ENCODE measurements at places on chromosomes 7 and 10. TPM values are rescaled to one million over a fixed set of nuclear protein-coding genes. Genes with fewer than 3 reads are reported as not detected.

GRCh38 chr10:21681156-21681555, 147.1 kb downstream of the MLLT10 start:
- no peaks in the 10 kb centered on the region for H3K36me3 ChIP-seq
- H3K27ac ChIP-seq, result no peak overlapping the region
- no peaks in the 10 kb centered on the region for H3K27me3 ChIP-seq
- DNase-seq, result no peak

DNA sequence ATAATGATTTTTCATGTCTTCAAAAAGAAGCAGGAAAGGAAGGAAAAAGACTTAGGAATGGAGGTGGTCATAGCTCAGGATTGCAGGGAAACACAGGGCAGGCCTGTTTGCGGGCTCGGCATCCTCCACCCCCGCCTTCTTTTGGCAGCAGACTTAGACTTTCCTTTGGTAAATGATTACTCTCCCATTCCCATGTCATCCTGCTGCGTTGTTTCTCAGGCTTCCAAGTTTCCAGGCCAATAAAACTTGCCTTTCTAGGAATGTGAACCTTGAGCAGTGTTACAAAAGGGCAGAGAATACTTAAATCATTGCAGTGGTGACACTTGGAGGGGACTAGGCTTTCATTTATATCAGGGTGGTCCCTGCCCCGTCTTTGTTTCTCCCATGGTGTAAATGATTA, 34.0 kb upstream of the DGKB start:
- peak; percentile 39 for DNase-seq
- H3K27ac ChIP-seq, result no peak overlapping the region
- no peaks in the 10 kb centered on the region for H3K27me3 ChIP-seq
- no peaks in the 10 kb centered on the region for H3K36me3 ChIP-seq

UCN3 gene
- total RNA-seq, result not detected

GRCh38 chr7:95026421-95027072, 119.2 kb downstream of the PPP1R9A start:
- H3K36me3 ChIP-seq, result no peaks in the 10 kb centered on the region
- DNase-seq, result no peak
- H3K27me3 ChIP-seq, result no peaks in the 10 kb centered on the region
- no peak overlapping the region for H3K4me3 ChIP-seq

- H3K27ac ChIP-seq, result no peak overlapping the region
- no peak overlapping the region for H3K4me3 ChIP-seq
- no peaks in the 10 kb centered on the region for H3K36me3 ChIP-seq
- H3K27me3 ChIP-seq, result no peaks in the 10 kb centered on the region
Measured at GRCh38 chr7:72317341-72317740, 94.8 kb downstream of the CALN1 start.

- DNase-seq, result no peak
- no peaks in the 10 kb centered on the region for H3K4me1 ChIP-seq
- no peak overlapping the region for H3K4me3 ChIP-seq
Measured at GRCh38 chr10:1957057-1957456, 219.7 kb upstream of the ADARB2 start.

RAB19 gene
- 3.8 TPM for total RNA-seq

- H3K27me3 ChIP-seq, result no peaks in the 10 kb centered on the region
- DNase-seq, result no peak
Measured at GRCh38 chr7:40645197-40645596, 510.4 kb downstream of the SUGCT start.

IPMK gene
- 18.3 TPM for total RNA-seq

GRCh38 chr10:89163265-89163995, 43.7 kb downstream of the CH25H start:
- no peaks in the 10 kb centered on the region for H3K36me3 ChIP-seq
- DNase-seq, result no peak
- H3K27me3 ChIP-seq, result no peaks in the 10 kb centered on the region
- H3K27ac ChIP-seq, result no peak overlapping the region
- H3K4me1 ChIP-seq, result no peaks in the 10 kb centered on the region

DNA sequence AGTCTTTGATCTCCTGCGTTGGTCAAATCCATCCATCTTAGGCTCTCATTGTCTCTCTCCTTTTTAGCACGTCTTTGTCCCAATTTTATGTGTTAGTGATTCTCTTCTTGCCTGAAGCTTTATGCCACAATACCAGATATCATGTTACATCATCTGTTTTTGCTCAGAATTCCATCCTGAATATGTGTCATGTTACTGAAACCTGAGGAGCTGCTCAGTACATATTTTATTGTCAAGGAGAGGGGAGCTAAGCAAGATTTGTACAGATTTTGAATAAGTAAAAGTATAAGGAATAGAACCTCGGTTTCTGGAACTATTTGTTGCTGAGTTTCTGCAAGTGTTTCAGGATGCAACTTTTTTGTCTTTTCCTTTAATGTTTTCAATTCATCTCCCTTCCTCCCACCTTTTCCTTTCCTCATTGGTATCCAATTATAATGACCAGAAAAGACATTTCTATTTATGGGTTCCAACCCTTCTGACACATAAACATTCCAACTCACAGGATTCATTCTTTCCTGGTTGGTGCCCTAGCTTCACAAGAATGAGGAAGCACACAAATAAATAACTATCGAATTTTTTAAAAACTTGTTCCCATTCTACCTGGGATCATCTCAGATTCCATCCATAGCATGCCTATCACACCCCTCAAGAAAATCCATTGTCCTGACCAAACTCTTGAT, 291.8 kb downstream of the CRPPA start:
- no peak overlapping the region for H3K4me3 ChIP-seq
- H3K27ac ChIP-seq, result peak overlapping the region; percentile 3
- H3K4me1 ChIP-seq, result 0 out of 2 replicates have a peak, but pooled peaks cover 2% of the 10 kb centered on the region
- H3K36me3 ChIP-seq, result no peaks in the 10 kb centered on the region
- no peak for DNase-seq
- no peaks in the 10 kb centered on the region for H3K27me3 ChIP-seq

DNA sequence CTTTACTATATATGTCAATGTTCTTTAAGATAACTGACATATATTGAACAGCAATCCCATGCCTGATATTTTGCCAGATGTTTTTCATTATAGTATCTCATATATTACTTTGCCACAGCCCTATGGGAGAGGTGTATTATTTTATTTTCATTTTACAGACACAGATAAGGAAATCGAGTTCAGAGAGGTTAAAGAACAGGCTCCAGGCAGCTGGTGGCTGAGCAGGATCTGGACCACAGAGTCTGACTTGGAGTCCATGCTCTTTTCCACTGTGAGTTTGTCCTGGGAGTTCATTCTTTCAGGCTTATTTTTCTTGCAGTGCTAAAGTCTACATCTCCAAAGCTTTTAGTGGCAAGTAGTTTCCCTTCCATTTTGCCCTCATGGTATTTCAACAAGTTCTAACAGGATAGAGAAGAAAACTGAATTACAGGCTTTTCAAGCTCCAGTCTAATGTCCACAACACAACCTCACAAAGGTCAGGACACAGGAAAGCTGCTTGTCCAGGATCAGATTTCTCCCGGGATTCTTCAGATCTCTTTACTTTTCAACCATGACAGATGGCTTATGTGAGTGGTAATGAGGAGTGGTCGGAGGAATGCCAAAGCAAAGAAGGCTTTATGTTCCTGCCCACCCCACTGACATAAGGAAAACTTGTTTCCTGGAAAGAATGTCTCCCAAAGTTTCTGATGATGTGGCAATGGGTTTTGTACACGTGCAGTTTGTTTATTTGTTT, 13.1 kb upstream of the SLC35B4 start:
- DNase-seq, result no peak
- H3K27me3 ChIP-seq, result no peaks in the 10 kb centered on the region
- no peak overlapping the region for H3K27ac ChIP-seq
- no peaks in the 10 kb centered on the region for H3K4me1 ChIP-seq
- H3K36me3 ChIP-seq, result no peaks in the 10 kb centered on the region

- DNase-seq, result no peak
- H3K27ac ChIP-seq, result no peak overlapping the region
- H3K36me3 ChIP-seq, result no peaks in the 10 kb centered on the region
- H3K4me1 ChIP-seq, result no peaks in the 10 kb centered on the region
- no peaks in the 10 kb centered on the region for H3K27me3 ChIP-seq
- no peak overlapping the region for H3K4me3 ChIP-seq
Measured at GRCh38 chr7:72057796-72058195, 354.3 kb downstream of the CALN1 start.

DNA sequence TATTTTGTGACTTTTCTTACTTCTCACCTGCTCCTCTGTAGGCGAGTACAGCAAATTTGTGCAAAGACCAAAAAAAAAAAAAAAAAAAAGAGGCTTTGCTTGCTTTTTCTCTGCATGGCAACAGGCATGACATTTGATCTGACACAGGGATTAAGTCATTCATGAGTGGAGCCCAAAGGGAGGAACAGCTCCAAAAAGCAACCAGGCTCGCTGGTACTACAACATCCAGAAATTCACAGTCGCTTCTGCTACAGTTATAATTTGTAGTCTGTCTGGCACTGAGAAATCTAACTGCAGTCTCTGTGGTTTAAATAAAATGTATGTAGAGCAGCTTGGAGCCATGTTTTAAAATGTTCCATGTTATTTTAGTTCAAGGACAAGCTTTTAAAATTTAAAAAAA, 31.7 kb downstream of the MKX start:
- no peaks in the 10 kb centered on the region for H3K36me3 ChIP-seq
- H3K4me3 ChIP-seq, result no peak overlapping the region
- H3K27ac ChIP-seq, result no peak overlapping the region
- no peaks in the 10 kb centered on the region for H3K4me1 ChIP-seq

DNA sequence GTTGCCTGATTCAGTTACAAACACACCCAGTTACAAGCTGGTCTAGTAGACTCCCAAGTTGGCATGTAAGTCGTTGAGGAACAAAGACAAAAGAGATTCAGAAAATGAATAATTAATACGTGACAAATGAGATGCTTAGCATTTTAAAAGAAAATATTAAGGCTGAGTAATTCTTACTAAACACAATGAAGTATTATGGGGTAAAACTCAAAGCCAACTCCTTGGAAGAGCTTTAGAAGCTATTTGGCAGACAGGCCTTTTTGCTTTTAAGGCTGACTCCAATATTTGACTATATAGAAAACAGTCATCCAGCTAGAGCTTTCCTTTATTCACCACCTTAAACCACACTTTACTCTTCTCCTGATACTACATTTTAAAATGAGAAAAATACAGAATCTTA, 5.4 kb downstream of the TRDMT1 start:
- H3K27ac ChIP-seq, result no peak overlapping the region
- no peaks in the 10 kb centered on the region for H3K36me3 ChIP-seq
- no peak for DNase-seq
- H3K27me3 ChIP-seq, result no peaks in the 10 kb centered on the region

- H3K27me3 ChIP-seq, result no peaks in the 10 kb centered on the region
- peak overlapping the region; percentile 55 for H3K4me3 ChIP-seq
- peak overlapping the region; percentile 99 for H3K27ac ChIP-seq
- peaks cover 20% of the 10 kb centered on the region for H3K4me1 ChIP-seq
- no peak for DNase-seq
- H3K36me3 ChIP-seq, result no peaks in the 10 kb centered on the region
Measured at GRCh38 chr10:72297281-72297804, 23.6 kb downstream of the DDIT4 start.

MACROH2A2 gene
- total RNA-seq, result 6.1 TPM

- no peaks in the 10 kb centered on the region for H3K27me3 ChIP-seq
- no peak overlapping the region for H3K27ac ChIP-seq
- H3K36me3 ChIP-seq, result no peaks in the 10 kb centered on the region
- H3K4me1 ChIP-seq, result no peaks in the 10 kb centered on the region
Measured at GRCh38 chr7:91089382-91089963, 174.8 kb upstream of the FZD1 start.

GRCh38 chr7:144728551-144728950, 107.3 kb downstream of the TPK1 start:
- no peak overlapping the region for H3K27ac ChIP-seq
- H3K27me3 ChIP-seq, result no peaks in the 10 kb centered on the region
- no peak for DNase-seq
- H3K4me1 ChIP-seq, result no peaks in the 10 kb centered on the region

GRCh38 chr10:103168438-103168837, 24.6 kb downstream of the NT5C2 start:
- 0 out of 2 replicates have a peak, but pooled peaks cover 7% of the 10 kb centered on the region for H3K4me1 ChIP-seq
- DNase-seq, result no peak
- H3K27ac ChIP-seq, result no peak overlapping the region

DNA sequence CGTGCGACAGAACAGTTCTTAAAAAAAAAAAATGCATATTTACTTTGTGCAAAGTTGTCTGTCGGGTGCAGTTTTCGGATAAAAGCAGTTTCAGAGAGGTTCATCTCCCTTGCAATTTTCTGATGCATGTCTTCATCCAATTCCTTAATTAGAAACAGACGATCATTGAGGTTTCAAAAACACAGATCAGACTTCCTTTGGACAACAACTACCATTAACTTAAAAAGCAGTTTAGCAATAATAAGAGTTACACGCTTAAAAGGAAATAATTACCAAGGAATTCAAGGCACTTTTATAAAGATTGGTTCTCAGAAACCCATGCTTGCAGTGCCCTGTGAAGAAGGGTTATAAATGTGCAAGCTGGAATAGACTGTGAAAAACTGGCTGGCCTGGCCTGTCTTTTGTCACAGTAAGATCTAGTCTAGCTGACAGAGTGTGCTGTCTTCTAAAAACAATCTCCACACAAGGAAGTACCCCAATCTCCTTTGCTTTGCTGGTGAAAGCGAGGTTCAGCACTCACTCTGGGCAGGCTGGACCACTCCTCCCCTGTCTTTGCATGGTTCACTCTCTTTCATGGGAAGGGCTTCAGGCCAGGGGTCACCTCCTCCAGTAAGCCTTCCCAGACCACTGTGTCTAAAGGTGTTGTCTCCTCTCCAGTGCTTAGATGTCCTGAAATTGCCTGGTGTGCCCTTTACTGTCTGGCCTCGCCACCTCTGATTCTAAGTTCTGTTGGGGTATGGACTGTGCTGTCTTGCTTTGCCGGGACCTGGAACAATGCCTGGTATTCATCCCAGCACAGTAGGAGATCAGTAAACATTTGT, 34.8 kb upstream of the HNRNPH3 start:
- no peaks in the 10 kb centered on the region for H3K27me3 ChIP-seq
- H3K27ac ChIP-seq, result no peak overlapping the region
- H3K4me3 ChIP-seq, result no peak overlapping the region
- no peak for DNase-seq
- no peaks in the 10 kb centered on the region for H3K36me3 ChIP-seq

- no peak overlapping the region for H3K4me3 ChIP-seq
- no peaks in the 10 kb centered on the region for H3K36me3 ChIP-seq
- H3K4me1 ChIP-seq, result no peaks in the 10 kb centered on the region
- H3K27me3 ChIP-seq, result no peaks in the 10 kb centered on the region
Measured at GRCh38 chr10:44376472-44377099, 8.3 kb downstream of the CXCL12 start.

GRCh38 chr10:13890233-13891127, 303.7 kb downstream of the PRPF18 start:
- DNase-seq, result no peak
- H3K27ac ChIP-seq, result no peak overlapping the region
- no peaks in the 10 kb centered on the region for H3K27me3 ChIP-seq
- H3K4me1 ChIP-seq, result 0 out of 2 replicates have a peak, but pooled peaks cover 4% of the 10 kb centered on the region
- H3K36me3 ChIP-seq, result no peaks in the 10 kb centered on the region
- no peak overlapping the region for H3K4me3 ChIP-seq

DNA sequence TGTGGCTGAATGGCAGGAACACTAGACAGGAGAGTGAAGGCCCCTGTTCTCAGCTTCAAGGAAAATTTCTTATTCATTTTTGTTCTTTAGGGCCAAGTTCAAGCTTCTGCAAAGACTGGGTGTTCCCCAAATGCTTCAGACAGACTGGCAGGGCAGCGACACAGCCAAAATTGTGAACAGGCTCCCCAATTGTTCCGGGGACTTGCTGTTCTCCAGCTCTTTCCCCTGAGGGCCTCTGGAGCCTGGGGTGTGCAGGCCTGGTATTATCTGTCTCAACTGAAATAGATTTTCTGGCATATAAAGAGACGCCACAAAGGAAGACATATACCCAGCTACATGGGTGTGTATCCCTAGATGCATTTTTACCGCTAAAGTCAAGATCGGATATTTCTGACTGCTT, 30.3 kb upstream of the PLCE1 start:
- no peak overlapping the region for H3K4me3 ChIP-seq
- H3K27me3 ChIP-seq, result no peaks in the 10 kb centered on the region
- no peak for DNase-seq
- H3K27ac ChIP-seq, result no peak overlapping the region
- H3K36me3 ChIP-seq, result no peaks in the 10 kb centered on the region
- H3K4me1 ChIP-seq, result no peaks in the 10 kb centered on the region
